ENCODE measurements at places on chromosomes 13 and 19.

- peak; percentile 75 for DNase-seq
Measured at GRCh38 chr13:113393563-113394338, 29.8 kb upstream of the GRTP1 start.

DNA sequence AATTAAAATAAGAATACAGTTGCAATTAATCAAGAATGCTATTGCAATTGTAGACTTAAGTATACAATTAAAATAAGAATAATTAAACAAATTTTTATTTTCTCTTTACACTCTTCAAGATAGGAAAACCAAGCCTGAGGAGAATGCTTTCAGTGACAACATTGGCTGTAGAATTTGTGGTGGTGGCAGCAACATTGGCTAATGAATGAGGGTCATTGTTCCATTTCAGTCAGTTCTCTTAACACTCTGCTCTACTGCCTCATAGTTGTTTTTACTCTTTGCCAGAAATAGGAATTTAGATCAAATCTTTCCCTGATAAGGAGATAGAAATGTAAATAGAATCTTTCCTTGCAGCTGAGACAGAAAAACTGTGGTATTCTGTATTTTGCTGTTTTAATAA lies 391.6 kb downstream of the PCDH20 start:
- no peak for DNase-seq

DNA sequence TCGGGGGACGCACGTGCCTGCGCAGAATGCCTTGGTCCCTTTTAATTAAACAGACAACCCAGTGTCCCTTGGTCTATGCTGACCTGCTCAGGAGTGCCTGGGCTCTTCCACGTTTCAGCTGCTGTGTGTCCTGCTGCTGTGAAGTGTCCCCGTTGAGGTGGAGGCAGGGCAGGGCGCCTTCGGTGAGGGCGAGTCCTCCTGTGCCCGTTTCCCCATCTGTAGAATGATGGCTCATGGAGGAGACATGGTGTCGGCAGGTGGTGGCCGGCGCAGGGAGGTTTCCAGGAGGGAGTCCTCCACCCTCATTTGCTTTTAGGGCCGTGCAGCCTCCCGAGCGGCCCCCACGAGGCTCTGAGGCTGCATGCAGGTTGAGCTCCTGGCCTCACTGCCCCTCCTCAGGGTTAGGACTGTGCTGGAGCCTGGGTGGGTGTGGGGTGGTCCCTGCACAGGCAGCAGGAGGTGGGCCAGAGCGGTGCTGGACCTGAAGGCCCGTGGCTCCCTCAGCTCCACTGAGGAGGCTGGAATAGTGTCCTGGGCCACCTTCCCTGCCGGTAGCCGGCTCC lies 8.8 kb downstream of the STK11 start:
- no peak for DNase-seq

DNA sequence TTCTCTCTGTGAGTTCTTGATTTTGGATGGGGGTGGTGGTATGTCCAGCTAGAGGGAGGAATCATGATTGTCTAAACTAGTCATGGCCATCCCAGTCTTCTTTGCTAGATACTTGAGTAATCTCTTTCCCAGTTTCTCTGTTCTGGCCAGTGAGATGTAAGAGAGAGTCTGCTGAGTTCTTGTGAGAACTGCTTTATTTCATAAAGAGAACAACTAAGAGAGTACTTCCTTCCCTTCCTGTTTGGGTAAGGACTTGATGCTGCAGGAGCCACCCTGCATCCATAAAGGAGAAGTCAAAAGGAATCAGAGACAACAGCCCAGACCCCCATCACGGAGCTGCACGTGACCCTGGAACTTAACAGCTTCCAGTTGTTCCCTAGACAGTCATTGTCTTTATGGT lies 3.0 kb upstream of the RASL11A start:
- DNase-seq: no peak

- DNase-seq: no peak
Measured at GRCh38 chr13:23667750-23668149, 97.5 kb downstream of the TNFRSF19 start.

DNA sequence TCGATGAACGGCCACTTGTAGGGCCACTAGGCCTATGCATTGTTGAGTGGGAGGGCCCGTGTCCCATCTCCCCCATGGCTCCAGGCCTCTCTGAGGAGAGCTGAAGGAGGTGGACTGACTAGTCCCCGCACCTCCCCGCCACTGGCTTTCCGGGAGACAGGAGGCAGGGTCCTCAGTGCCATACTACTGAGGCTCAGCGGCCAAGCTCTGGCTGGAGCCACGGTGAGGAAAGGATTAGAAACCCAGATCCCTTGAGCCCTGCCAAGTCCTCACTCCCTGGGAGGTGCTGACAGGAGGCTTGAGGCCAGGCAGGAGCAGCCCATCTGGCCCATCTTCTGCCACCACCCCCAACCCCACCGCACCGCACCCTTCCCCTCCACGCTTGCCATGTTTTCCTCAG lies 29.0 kb downstream of the CCDC8 start:
- no peak for DNase-seq

GRCh38 chr13:42086582-42086981 lies 38.1 kb downstream of the DGKH start:
- DNase-seq: no peak

DNA sequence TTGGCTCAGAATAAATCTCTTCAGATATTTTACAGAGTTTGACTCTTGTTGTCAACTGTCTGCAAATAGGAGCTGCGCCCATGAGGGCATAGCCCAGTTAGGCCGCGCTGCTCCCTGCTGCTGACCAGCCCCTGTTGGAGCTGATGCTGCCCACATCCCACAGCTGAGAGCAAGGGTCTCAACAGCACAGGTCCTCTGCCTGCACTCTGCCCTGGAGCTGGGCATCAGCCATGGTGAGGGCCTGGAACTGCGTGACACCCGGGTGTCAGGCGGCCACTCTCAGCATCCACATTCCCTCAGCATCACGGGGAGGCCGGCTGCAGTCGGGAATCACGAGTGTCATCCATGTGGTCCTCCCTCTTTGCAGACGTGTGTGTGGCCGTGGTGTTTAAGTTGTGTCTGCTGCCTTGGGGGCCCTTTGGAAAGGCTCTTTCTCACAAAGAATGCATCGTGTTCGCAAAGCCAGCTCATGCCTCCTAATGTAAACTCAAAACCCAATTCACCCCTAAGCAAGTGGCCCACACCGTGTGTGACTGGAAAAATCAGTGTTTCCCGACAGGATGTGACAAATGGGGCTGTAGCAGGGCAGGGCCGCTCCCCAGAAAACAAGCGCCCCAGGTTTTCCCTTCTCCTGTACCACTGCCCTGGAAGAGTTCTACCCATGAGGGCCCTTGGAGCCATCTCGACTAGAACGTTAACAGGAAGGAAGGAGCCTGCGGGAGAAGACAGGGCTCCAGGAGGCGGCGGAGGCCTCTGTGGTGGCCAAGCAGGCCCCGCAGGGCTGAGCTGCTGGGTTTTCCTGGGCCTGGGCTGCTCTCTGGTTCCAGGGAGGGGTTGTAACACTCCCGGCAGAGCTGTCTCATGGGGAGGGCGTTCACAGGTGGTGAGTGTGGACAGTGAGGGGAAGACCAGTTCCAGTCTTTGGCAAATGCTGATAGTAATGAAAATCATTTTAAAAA lies 20.3 kb downstream of the ATP11A start:
- DNase-seq: no peak

DNA sequence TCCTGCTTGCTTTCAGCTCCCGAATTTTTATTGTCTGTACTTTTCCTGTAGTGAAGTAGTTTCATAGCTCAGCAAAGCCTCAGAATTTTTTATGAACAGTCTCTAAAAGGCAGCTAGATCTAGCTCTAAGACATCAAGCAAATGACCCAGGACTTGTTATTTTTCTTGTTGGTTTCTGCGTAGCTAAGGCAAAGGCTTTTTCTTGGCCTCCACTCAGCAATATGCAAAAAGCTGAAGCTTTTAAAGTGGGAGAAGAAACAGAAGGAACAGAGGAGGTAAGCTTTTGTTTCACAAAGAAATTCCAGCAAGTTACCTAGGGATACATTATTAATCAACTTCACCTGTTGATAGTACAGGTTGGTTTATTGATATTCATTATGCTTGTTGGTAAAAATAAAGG lies 235.9 kb downstream of the PCDH20 start:
- DNase-seq: no peak

DNA sequence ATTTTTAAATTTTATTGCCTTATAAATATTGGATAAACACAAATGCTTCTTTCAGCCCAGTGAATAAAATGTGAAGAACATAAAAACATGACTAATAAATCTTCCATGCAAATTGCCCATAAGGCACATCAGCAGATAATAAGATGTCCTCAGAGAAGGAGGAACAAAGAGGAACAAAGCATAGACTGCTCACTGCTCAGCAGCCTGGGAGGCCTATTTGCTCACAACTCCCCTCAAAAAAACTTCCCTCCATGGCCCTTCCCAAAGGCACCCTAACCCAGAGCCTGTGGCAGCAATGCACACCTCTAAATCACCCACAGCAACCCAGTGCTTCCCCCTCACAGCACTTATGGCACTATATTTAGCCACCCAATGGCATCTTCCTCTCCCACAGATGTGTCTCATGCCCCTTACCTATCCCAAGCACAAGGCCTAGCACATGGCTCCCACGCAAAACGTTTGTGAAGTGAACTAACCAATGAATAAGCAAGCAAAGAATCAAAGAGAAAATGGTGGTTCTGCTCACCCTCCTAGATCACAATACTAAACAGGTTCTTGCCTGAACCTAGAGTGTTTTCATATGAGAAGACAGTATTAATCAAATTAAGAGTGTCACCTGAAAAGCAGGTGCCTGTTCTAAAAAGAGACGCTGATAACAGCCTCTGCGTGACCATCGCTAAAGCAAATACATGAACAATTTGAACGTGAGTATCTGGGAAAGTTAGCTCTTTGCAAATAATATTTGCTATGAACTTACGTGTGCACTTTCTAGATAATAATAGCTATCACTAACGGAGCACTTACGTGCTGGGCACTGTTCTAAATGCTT lies 96.9 kb downstream of the TBC1D4 start:
- peak; percentile 63 for DNase-seq

DNA sequence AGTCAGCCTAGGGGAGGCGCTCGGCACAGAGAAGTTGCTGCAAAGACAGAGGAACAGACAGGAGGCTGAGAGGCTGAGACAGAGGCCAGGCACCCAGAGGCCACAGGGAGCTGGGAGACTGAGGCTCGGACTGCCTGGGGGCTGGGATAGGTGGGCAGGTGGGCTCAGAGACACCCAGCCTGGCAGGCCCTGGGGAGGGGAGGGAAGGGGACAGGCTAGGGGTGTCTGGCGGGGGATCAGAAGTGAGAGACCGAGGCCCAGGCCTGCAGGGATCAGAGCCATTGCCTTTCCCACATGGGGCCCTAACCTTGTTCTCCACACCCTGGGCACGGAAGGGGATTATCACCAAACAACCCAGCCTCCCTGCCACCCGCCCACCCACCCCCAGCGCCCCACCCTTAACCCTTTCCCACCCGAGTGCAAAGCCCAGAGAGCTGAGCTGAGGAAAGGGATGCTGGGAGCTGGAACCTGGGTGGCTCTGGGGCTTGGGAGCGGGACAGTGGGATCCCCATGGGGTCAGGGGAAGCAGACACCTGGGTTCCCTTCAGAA lies 1.3 kb downstream of the NTN5 start:
- no peak for DNase-seq

GRCh38 chr13:51943721-51944120 lies 67.5 kb downstream of the ATP7B start:
- DNase-seq: no peak

DNA sequence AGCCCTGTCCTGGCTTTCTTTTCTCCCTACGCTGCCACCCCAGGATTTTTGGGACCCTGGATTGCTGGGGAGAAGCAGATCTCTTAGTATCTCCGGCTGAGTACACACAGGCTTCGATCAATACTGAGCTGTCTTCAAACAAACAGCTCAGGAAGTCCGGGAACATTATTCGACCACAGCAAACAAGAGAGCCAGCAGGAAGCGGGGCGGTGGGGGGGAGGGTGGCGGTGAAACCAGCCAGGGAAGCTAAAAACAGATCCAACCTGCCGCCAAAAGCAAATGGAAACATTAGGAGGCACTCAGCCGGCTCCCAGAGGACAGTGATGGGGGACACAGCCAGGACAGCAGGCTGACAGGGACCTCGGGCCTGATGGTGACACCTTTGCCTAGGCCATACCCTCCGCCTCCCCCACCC lies 12.2 kb upstream of the BCAM start:
- peak; percentile 91 for DNase-seq

DNA sequence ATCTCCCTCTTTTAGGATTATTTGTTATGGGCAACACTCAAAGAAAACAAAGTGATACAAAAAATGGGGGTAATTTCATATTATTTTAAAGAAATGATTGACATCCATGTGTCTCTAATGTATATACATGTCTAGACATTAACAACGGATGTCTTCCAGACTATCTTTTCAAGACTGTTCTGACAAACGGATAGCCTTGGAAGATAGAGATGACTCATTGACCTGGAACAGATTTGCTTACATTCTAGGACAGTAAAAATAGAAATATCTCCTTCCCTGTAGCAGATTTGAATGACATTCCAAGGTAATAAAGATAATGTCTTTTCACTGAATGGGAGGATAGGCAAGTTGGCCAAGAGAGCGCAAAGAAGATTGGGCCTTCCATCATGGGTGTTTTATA lies 26.2 kb upstream of the SLITRK6 start:
- no peak for DNase-seq

GRCh38 chr13:50649211-50649610 lies 194.3 kb downstream of the DLEU7 start:
- DNase-seq: no peak

DNA sequence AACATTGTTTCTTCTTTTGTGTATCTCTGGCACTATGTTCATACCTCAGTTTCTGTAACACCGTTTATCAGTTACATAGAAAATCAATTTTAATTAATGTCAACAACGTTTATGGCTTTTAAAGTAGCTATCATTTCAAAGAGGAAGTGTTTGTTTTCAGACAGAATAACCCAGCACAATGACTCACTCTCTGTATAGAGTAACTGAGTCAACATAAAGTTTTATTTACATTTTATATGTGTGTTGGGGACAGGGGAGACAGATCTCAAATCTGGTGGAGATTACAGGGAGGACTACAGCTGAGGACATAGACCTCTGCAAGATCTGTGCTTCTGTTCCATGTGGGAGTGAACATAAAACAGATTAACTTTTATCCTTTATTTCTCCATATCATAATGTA lies 2590.1 kb downstream of the PCDH9 start:
- peak; percentile 71 for DNase-seq

GRCh38 chr13:19737844-19738557 lies 44.7 kb downstream of the PSPC1 start:
- DNase-seq: peak; percentile 7

- no peak for DNase-seq
Measured at GRCh38 chr13:90958866-90959265, 388.6 kb upstream of the MIR17HG start.

- DNase-seq: no peak
Measured at GRCh38 chr19:35901854-35902661, at the start of gene HCST. Gene HCST (plus strand): TSS chr19:35902529. CDS start chr19:35902594, 65 bp downstream.

GRCh38 chr19:58468216-58468839 lies 1.4 kb downstream of the ZNF324 start:
- DNase-seq: peak; percentile 27

- DNase-seq: peak; percentile 52
Measured at GRCh38 chr19:41915021-41915775, 13.1 kb downstream of the ERFL start.

GRCh38 chr13:50864492-50864891 lies 21.0 kb upstream of the DLEU7 start:
- DNase-seq: no peak

All from DMS53 (cell line).